Amniotic stem cell (primary cell): ENCODE measurements at places on chromosomes 2 and 18.

DNA sequence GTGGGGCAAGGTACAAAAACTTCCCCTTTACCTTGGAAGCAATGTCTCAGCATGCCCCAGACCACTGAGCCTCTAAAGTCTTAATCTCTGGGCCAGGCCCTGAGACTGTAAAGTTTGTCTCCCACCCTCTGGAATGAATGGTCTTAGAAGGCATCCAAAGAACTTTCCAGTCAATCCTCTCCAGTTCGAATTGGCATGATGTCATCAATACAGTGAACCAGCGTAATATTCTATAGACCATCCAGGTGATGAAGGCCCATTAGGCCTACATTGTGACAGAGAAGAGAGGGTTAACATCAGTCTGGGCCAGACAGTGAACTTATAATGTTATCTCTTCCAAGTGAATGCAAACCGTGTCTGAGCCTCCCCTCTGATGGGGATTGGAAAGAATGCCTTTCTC, 11.2 kb downstream of the MAB21L4 start:
- DNase-seq: no peak

- no peak for DNase-seq
Measured at GRCh38 chr2:28279371-28279770, 113.3 kb upstream of the FOSL2 start.

DNA sequence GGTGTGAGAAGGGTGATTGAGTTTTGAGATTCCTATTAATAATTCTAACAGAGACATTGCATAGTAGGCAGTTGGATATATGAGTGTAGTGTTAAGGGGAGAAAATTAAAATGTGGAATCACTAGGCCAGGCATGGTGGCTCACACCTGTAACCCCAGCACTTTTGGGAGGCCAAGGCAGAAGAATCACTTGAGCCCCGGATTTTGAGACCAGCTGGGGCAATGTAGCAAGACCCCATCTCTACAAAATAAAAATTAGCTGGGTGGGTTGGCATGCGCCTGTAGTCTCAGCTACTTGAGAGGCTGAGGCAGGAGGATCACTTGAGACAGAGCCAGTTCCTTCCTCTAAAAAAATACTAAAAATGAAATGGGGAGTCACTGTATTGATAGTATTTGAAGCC, 150.6 kb downstream of the MCFD2 start:
- DNase-seq: no peak

DNA sequence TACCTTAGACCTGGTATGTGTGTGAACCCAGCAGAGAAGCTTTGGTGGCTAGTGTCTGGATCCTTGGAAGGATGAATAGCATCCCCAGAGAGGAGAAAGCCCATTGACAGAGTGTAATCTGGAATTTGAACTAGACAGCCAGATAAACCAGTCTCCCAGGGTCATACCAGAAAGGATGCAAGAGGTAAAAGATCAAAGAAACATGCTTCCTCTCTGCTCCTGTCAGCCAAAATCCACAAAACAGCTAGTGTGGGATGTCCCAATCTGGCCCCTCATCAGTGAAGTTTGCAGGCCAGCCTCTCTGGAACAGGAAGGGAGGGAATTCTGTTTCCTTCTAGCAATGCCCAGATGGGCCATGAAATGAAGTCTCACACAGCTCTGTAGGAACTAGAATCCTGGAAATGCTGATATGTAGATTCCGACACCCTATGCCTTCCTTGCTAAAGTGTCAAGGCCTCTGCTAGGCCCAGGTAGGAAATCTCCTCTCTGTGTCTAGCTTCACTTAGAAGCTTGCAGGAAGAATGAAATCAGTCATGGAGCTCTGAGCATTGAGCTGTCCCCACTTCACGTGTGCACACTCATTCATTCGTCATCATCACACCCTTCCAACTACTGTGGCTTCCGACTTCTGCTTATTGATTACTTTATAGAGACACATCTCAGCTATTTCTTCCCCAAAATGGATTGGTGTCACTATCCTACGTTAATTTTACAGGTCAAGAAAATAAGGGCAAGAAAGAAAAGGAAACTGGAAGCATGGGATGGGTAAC, 38.0 kb downstream of the EVA1A start:
- DNase-seq: no peak

DNA sequence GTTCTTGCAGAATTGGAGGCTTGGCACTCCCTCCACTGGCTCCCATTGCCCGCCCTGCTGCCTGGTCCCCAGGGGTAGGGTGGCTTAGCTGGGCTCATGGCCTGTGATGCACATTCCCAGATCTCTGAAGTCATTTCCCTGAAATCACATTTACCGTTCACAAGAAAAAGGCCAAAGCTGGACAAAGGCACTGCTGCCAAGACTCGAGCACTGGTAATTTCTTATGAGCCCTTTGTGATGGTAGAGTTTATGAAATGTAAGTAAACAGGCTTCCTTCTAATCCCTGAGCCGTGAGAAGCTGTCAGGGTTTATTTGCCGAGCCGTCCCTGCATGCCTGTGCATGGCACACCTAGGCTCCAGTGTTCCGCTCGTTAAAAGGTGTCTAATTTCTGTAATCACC, 247.2 kb upstream of the EPAS1 start:
- DNase-seq: no peak

DNA sequence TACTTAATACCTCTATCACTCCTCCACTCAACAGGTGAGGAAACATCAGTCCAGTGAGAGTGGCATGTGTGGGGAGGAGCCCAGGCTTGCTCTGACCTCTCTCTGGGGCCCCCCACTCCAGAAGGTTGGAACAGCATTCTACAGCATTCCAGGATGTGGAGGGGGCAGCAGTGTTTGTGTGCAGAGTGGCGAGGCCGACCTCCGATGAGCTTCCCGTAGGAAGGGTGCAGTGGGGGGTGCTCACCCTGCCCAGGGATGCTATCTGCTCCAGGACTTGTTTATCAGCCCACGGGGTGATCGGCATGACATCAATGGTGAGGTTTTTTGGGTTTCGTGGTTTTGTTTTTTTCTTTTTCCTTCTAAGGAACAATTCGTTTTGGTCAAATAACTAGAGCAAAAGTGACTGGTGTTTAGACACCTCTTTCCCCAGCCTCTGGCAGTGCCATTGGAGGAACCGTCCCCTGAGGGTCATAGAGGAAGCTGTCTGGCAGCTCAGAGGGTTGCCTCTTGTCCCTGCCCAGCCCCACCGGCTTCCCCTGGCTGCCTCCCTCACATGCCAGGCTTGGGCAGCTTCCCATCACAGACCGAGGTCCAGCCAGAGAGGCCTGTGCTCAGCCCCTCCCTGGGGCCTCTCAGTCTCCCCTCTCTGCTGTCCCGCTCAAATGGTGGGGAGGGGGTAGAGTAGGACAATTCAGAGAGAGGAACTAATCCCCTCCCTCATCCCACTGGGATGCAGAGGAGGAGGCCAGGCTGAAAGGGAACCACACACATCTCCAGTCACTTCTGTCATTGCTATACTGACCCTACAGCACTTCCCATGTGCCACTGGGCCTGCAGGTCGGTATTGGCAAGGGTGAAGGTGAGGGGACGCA, 96.5 kb downstream of the ZFP36L2 start:
- DNase-seq: no peak

DNA sequence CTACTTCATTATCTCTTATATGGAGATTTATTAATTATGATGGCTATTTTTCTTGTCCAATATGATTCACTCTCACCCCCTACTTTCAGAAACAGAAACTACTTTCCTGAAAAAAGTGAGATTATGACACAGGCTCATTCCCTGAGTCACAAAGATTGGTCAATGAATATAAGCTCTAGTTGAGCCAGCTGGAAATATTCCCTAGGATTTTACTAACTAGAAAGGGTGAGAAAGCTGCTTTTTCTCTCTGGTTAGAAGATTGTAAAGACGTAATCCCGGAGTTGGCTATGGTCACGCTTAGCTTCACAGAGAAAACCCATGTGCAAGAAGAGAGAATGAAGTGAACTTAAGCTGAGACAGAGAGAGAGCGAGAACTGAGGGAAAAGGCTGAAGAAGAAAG, 223.7 kb upstream of the SMAD7 start:
- no peak for DNase-seq

DNA sequence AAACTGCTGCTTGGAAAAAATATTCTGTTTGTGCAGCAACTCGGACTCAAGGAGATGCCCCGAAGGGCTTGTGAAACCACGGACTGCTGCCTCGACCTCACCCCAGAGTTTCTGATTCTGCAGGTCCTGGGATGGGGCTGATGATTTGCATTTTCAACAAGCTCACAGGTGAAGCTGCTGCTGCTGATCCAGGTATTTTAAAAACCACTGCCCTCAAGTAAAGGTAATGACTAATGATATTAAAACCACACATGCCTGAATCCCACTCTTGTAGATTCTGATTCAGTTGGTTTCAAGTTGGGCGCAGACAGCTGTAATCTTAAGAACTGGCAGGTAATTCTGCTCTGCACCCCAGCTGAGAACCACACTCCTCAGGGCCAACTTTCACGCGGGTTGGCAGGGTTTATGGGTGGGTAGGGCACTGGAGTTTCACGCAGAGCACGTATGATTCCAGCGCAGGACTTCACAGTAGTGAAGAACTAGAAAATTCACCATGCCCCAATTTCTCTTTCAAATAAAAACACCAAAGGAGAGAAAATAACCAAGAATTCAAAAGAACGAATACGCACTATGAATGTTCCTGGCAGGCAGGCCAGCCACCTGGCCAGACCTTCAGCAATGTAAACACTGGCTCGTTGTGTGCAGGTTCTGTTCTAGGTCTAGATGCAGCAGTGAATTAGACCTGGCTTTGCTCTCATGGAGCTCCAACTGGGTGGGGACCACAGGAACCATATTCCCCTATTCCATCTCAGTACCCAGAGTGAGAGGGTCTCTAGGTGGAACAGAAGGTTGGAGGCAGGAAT, 74.6 kb upstream of the ZFP36L2 start:
- no peak for DNase-seq

DNA sequence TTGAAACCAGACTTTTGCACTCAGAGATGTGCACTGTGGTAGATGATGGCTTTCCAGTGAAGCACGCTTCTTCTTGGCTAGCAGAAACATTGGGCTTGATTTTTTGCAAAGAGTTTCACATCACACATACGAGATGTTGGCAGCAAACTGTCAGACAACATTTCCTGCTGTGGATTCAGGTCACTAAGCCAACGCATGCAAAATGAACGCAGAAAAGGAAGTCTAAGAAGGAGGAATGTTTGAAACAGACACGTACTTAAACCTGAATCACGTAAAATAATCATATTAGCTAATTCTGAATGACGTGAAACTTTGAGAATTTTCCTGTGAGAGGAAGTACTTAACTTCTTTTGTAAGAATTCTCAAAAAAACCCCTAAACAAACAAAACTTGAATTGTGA, 88.1 kb downstream of the EPB41L3 start:
- no peak for DNase-seq

- no peak for DNase-seq
Measured at GRCh38 chr2:170842785-170843184, 26.1 kb downstream of the GAD1 start.

GRCh38 chr18:6368017-6368416, 46.7 kb downstream of the L3MBTL4 start:
- no peak for DNase-seq

GRCh38 chr2:191995285-191995684, 148.4 kb upstream of the CAVIN2 start:
- no peak for DNase-seq

- no peak for DNase-seq
Measured at GRCh38 chr18:13909141-13909940, 6.0 kb downstream of the MC2R start.

- DNase-seq: no peak
Measured at GRCh38 chr2:105782123-105782522, 37.4 kb downstream of the NCK2 start.

GRCh38 chr18:1840878-1841277, 730.4 kb downstream of the METTL4 start:
- DNase-seq: no peak

- no peak for DNase-seq
Measured at GRCh38 chr2:241750076-241750840, 15.8 kb downstream of the D2HGDH start.

DNA sequence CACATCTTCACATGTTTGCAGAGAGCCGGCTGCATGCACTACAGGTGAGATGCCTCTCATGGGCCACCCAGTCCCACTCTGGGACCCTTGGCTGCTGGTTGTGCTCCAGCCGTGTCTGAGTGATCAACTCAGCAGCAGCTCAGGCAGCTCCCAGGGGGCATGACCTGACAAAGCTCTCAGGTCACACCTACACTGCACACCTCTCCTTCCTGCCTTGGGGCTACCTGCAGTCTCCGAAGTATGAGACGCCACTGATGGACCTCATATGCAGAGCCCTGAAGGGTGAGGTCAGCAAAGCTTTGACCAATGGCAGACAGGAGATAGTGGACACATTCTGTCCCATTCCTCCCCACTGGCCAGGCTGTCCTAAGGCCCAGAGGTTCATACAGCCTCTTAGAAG, 51.4 kb downstream of the LBH start:
- DNase-seq: no peak

DNA sequence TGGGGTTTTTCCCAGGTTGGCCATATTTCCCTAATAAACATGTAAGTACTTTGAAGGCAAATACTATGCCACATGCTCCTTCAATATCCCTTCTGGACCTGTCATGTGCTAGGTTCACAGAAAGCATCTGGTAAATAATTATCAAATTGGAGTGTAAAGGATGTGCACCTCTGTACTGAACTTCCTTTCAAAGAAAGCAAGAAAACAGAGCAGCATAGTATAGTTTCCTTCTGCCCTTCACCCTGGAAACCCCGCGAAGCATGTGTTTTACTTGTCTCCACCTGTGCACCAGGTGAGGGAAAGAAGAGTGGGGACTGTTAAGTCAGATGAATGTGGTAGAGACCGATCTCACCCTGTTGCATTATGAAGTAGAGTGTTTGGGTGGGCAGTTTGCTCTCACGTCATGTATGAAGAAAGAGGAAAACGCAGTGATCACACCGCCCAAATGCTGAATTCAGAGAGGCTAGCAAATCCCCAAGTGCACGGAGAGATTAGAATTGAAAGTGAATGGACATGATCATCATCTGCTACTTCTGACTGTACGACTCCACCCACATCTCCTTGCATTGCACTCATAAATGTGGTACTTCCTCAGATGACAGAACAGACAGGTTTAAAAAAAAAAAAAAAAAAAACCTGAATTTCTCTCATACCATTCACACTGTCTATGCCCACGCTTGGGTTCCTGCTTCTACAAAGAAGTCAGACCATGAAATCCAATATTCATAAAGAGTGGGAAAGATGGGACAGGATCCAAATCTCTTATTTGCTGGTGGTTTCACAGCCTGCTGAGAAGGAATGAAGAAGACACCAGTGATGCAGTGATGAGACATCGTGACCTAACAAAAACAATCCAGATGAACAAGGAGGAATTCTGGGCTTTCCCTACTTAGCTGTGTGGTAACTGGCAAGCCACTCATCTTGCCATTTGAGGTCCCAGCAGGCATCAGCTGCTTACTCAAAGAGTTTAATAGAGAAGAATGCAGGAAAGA, 448.6 kb downstream of the BCL11A start:
- no peak for DNase-seq

- no peak for DNase-seq
Measured at GRCh38 chr2:132690664-132691303, 20.8 kb upstream of the LYPD1 start.

GRCh38 chr18:68480196-68480595, 234.7 kb downstream of the TMX3 start:
- DNase-seq: no peak

- no peak for DNase-seq
Measured at GRCh38 chr18:9103376-9103873, 926 bp downstream of the NDUFV2 start.

- no peak for DNase-seq
Measured at GRCh38 chr2:34004936-34005335, 405.8 kb upstream of the FAM98A start.
